Forelimb muscle (tissue), 1 donor: ENCODE measurements at places on chromosomes 2 and 18. TPM values are rescaled to one million over a fixed set of nuclear protein-coding genes. Genes with fewer than 3 reads are reported as not detected.

DUSP2 gene
- polyA plus RNA-seq = 3.6 TPM

ATP6V1B1 gene
- 2.1 TPM for polyA plus RNA-seq

GRCh38 chr2:190698895-190699294 lies 50.0 kb downstream of the NAB1 start:
- DNase-seq = no peak

- DNase-seq = no peak
Measured at GRCh38 chr2:10301941-10302478, 694 bp upstream of the HPCAL1 start.

DNA sequence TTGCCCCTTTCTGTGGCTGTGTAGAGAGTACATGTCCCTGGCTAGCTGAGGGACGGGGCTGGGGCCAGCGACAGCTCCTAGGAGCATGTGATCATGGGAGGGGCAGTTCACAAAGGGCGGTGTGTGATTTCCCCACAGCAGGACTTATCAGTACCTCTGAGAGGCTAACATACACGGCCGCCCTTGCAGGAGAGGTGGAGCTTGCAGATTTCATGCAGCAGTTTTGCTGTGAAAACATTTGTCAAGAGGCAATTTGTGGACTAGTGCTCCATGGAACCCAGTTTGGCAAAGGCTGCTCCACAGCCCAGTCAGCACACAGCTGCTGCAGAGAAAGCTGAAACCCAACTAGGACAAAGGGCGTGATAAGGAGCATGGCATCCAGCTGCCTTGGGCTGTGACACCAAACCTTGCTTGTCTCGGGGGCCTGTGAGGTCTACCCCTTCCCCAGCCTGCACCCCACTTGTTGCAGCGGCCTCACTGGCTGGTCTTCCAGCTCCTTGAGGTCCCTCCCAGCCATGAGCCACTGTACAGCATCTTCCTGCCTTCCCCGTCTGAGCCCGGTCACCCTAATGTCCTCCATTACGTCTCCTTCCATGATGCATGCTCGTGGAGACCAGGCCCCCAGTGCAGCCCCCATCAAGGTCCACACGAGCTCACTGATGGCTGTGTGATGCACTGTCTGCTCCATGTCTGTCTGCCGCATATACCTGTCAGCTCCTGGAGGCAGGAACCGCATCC lies 121.4 kb upstream of the HDAC4 start:
- no peak for DNase-seq

- DNase-seq = no peak
Measured at GRCh38 chr2:111188681-111189080, 68.0 kb downstream of the BCL2L11 start.

- DNase-seq = peak; percentile 54
Measured at GRCh38 chr2:85728883-85729824, 24.6 kb upstream of the ATOH8 start.
